ENCODE measurements at places on chromosomes 3 and 15.

GRCh38 chr15:81327516-81327915 is 3.6 kb upstream of the STARD5 start:
- no peak for DNase-seq

DNA sequence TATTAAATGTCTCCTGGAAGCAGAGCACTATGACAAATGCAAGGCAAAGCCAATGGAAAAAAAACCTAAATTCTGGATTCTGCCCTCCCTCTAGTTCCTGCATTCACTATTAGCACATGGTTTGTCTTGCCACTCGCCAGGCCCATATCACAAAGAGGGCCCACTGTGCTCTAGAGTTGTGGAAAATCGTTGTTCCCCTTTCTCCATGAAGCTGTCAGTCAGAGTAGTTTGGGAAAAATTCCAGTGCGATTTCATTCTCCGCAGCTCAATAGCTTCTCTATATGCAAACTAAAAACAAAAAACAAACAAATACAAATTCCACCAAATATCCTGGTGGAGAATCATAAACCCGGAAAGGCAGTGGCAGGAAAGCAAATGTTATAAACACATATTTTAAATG is 77.3 kb downstream of the RORA start:
- no peak for DNase-seq

- DNase-seq: no peak
These were observed 25.0 kb upstream of the LOXL1 start for GRCh38 chr15:73901126-73901810.

DNA sequence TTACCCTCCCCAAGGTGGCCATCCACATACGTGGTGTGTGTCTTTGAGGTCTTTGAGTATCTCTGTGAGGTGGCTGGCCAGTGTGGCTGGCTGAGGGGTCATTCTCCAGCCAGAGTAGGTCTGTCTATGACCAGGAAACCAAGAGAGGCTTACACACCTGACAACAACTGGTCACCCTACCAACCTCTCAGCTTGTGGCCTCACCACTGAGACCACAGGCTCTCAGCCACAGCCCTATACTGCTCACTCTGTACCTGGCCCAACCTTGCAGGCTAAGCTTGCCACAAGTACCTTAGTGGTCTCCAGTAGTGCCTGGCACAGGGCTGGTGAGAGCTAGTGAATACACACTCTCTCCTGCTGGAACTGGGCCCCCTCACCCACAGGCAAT is 5.1 kb downstream of the HEMK1 start:
- no peak for DNase-seq

DNA sequence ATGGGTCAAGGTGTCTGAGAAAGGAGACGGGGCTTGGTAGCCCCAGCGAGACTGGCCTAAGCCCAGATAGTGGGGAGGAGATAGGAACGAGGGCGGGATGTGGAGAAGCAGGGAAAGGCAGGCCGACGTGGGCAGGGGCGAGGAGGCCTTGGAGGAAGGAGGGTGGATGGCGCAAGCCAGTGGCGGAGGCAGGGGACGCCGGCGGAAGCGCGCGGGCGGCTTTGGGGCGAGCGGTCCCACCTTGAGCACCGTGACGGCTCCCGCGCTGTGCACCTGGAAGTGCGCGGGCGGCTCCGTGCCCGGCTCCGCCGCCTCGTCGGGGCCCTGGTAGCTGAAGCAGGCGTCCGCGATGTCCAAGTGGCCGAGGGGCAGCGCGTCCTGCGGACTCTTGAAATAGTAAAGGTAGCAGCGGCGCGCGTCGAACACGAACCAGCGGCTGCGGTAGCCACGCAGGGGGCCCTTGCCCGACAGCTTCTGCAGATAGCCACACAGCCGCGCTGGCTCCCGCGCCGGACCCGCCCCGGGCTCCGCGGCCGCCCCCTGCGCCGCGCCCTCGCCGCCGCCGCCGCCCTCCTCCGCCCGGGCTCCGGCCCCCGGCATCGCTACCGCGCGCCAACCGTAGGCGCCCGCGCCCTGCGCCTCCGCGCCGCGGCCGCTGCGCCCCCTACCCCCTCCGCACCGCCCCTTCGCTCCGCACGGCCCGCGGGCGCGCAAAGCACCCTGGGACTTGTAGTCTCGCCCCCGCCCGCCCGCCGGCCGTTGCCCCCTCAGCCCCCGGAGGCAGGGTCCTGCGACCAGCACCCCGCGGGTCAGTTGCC is at the start of gene TBC1D2B:
Gene TBC1D2B (minus strand): TSS at position 659 of the 818 bp plus-strand sequence. CDS start 59 bp downstream, at position 600.
- DNase-seq: no peak

DNA sequence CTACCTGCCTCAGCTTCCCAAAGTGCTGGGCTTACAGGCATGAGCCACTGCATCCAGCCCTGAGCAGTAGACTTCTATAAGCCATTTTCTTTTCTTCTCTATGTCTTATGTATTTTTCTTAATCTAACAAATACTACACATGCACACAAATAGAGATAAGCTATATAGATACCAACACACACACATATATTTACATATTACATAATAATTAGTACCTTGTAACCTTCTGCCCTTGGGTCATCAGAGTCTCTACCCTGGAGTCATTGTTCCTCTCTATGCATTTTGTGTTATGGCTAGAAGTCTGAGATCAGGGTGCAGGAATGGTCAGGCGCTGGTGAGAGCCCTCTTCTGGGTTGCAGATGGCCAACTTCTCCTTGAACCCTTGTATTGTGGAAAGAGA is 154.0 kb upstream of the PTPRG start:
- DNase-seq: no peak

DNA sequence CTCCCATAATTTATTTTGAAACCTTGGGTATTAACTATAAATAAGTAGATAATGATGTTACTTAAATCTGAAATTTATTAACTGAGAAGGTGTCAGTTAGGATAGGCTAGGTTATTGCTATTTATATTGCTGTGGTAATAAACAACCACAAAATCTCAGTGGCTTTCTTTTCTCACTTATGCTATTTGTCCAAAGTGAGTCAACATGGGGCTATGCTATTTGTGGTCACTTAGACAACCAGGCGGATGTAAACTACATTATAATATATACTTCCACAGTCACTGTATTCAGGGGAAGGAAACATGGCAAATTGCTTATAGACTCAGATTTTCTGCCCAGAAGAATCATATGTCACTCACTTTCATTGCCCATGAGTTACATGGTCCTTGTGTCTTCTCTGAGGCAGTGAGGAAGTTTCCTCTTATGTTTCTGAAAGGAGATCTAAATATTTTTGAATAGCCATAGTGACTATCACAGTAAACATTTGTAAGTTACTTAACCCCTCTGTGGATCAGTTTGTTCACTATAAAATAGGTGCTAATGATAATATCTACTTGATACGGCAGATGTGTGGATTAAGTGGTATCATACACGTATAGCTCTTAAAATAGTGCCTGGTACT is 19.8 kb downstream of the HMG20A start:
- no peak for DNase-seq

- DNase-seq: no peak
These were observed 43.8 kb downstream of the SLC2A2 start for GRCh38 chr3:170982733-170983132.

- peak; percentile 9 for DNase-seq
These were observed 57.8 kb upstream of the NMD3 start for GRCh38 chr3:161163297-161163696.

DNA sequence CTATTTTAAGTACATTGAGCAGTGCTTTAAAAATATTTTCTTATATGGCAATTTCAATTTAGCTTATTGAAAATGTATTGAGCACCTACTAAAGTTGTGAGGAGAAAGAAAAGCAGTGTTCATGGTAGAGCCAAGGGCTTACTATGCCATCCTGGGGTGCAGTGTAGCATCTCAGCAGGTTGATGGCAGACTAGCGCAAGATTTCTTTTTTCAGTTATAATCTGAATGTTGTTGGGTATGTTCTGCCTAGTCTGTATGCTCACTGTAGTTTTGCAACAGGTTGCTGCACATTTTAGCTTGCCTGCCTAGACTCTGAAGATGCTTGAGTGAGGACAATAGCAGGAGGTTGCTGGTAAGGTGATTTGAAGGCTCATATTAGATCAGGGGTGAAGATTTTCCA is 103.1 kb upstream of the UNC13C start:
- no peak for DNase-seq

- no peak for DNase-seq
These were observed 701.2 kb downstream of the NLGN1 start for GRCh38 chr3:174098746-174099145.
